CD4-positive, alpha-beta T cell treated with Interleukin-12 subunit alpha and Interleukin-12 subunit beta, for 1 hour (primary cell): ENCODE measurements at places on chromosomes 2 and 18.
A peak's percentile ranks its signal among the peaks of the same experiment; 100 is the strongest.

DNA sequence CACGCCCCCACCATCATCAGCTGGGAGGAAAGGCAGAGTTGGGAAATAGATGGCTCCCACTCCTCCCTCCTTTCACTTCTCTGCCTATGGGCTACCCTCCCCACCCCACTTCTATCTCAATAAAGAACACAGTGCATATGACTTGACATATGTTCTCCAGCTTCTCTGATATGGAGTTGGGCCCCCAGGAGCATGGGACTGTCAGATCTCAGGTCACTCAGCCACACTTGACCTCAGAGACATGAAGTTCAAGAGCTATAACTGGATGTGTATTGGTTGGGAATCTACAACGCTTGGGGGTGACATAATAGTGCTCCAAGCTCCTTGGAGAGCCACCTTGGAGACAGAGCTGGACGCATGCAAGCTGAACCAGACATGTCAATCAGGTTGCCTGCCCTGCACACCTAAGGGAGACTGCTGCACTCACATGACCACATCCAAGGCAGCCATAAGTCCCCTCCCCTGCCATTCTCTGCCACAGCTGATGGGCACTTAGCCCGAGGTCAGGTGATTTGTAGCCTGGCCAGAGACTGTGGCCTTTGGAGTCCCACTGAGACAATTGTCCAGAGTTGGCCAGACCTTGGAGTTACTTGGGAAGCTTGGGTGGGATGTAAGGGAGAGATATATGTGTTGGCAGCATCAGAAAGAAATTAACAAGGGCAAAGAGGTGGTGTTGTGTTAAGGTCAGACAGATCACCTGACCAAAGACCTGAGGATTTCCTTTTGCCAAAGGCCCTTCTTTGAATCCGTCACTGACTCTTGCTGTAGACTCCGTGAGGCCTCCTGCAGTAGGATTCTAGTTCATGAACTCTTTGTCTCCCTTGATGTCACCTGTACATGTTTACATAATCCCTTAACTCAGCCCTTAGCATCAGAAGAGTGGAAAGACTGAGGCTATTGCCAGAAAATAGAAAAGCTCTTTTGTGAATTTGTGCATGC is 3.7 kb downstream of the INHA start:
- DNase-seq = no peak

- DNase-seq = no peak
Measured at GRCh38 chr2:236787885-236788284, 218.3 kb downstream of the ACKR3 start.

DNA sequence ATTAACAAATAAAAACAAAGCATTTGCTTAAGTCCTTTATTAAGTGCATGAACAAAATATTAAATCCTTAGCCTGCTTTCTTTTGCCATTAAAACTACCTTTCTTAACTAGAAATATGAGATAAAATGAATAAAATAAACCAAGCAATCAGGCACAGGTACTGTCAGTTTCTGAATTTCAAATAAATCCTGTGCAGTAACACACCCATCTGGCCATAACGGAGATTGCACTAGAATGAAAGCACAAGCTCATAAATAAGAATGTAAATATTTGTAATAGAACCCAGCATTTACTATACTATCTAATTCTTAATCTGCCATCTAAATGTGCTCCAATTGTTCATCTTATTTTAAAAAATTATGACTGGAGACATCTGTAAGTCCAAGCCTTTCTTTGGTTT is 31.9 kb downstream of the PRKRA start:
- no peak for DNase-seq

DNA sequence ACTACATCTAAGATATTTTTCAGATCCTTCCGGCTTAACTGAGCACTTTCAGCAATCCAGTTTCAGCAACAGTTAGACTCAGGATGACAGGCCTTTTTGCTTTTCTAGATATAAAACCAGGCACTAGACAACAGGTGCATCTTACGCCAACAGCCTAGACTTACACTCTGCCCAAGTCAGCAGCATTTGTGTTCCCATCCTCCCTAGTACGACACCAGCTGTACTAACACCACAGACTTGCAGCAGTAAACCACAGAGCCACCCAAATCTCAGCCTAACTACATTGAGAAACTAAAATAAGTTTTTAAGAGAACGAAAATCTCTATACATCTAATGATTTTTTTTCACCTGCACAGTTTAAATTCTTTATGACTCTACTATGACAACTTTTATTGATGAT is 89.9 kb upstream of the DNMT3A start:
- no peak for DNase-seq

GRCh38 chr2:71945603-71945959 is 202.1 kb downstream of the CYP26B1 start:
- no peak for DNase-seq

DNA sequence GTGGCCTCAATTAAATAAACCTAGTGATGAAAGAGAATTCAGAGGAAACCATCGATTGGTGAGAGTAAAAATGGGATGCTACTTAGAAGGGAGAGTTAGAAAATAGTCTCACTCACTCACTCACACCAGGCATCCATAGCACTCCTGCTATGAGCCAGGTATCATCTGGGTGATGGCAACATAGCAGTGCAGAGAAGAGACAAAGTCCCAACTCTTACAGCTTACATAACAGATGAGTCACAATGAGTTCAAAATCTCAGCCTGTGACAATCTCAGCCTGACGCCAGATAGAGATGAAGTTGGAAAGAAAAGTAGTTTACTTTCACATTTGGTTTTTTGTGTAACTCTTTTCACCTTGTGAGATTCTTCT is 55.4 kb upstream of the THOC1 start:
- DNase-seq = no peak

- no peak for DNase-seq
Measured at GRCh38 chr2:159982842-159983785, 79.3 kb downstream of the PLA2R1 start.

DNA sequence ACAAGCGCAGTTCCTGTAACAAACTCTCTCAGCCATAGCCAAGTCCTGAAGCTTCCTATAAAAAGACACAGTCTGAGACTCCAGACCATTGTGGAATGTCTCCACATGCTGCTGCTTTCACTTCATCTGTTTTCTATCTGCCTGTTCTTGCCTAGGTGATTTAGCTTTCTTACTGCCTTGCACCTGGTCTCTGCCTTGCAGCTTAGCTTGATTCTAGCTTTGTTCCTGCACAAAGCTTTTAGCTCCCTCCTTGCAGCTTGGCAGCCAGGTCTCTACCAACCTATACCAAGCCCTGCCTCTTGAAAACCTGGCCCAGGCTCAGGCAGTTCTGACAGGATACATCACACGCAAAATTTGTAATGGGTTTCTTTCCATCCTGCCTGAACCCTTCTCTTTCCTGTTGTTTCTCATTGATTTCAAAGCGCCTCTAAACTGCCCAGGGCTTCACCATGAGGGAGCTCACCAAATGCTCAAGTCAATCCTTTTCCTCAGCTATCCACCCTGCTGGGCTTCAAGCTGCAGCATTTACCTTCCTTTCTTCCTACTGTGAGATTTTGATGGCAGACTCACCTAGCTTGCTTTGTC is 941.3 kb upstream of the NXPH2 start:
- no peak for DNase-seq

GRCh38 chr2:8541636-8542035 is 140.2 kb upstream of the ID2 start:
- no peak for DNase-seq

DNA sequence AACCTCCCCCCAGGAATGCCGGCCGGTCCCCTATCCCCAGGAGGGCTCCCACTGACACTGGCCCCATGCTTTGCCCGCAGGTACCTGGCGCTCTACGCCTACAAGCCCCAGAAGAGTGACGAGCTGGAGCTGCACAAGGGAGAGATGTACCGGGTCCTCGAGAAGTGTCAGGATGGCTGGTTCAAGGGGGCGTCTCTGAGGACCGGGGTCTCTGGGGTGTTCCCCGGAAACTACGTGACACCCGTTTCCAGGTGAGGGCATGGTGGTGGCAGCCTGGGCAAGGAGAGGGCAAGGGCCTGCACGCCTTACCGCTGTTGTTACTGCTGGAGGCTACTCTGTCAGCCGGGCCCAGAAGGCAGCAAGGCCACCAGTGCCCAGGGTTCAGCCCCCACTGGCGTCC is 181.3 kb downstream of the SEPTIN10 start:
- DNase-seq = no peak

- peak; percentile 23 for DNase-seq
Measured at GRCh38 chr2:30252723-30253701, 21.7 kb downstream of the LBH start.

- DNase-seq = peak; percentile 30
Measured at GRCh38 chr2:48448274-48449061, 81.5 kb upstream of the STON1 start.

- no peak for DNase-seq
Measured at GRCh38 chr18:62702259-62702658, 13.1 kb upstream of the PHLPP1 start.

GRCh38 chr2:63790491-63790890 is 51.2 kb upstream of the UGP2 start:
- DNase-seq = no peak

- DNase-seq = no peak
Measured at GRCh38 chr18:36600548-36600947, 228.3 kb downstream of the TPGS2 start.

DNA sequence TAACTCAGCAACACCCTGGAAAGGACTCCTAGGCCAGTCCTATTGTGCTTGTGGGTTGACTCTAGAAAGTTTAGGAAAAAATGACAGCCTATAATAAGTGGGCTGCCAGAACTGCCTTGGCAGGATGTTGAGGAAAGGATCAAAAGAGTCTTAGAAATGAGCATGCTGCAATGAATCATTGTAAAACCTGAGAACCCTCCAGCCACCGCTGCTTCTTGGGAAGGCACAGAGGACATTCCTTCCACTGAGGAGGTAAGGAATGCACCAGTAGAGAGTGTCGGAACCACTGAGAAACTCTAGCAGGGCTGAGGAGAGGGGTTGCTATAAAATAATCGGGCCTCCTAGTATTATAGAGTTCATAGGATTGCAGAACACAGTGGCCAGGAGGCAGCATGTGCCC is 146.7 kb upstream of the SMIM21 start:
- no peak for DNase-seq

- DNase-seq = no peak
Measured at GRCh38 chr2:76478266-76479035, 767.7 kb upstream of the GCFC2 start.

- DNase-seq = no peak
Measured at GRCh38 chr18:51890762-51891161, 449.2 kb upstream of the DCC start.

GRCh38 chr2:188577231-188577630 is 285.6 kb downstream of the GULP1 start:
- DNase-seq = no peak

DNA sequence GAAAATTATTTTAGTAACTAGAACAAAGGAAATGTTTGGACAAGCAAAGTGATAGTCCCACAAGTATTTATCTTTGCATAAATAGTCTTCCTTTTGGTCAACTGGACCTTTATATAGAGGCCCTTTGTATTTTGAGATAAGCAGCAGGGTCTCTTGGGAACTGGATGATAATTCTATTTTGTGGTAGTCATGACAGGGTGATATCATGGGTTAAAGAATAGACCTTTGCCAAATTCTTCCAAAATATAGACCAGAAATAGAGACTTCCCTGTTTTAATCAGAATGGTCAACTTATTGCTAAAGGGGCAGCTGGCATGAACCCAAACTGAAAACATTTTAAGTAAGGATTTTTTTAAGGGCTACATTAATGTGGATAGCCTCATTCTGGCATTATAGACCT is 10.5 kb downstream of the PLEK start:
- DNase-seq = no peak

- DNase-seq = no peak
Measured at GRCh38 chr2:177651833-177652232, 259.3 kb downstream of the AGPS start.

GRCh38 chr2:232418466-232419244 is 12.0 kb downstream of the ALPG start:
- DNase-seq = no peak

DNA sequence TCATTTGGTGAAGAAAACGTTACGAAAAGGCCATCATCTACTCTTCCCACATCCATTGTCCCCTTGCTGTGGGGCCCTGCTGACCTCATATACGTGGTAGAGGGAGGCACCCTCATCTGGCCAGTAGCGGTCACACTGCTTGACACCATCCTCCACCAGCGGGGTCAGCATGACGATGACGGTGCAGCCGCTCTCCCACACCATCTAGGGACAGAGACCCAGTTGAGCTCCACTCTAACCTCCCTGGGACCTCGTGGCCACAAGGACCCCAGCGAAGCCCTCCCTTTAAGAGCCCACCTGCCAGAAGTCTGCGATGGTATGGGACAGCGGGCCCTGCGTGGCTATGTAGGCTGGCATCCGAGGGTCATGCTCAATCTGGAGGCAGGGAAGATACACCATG is 13.1 kb downstream of the PTPRN start:
- no peak for DNase-seq
